Stimulated activated CD4-positive, alpha-beta T cell treated with anti-CD3 and anti-CD28 coated beads, Interleukin-15, amount 100 ng/mL, for 1 hour (primary cell): ENCODE measurements at places on chromosomes 11 and 22.

DNA sequence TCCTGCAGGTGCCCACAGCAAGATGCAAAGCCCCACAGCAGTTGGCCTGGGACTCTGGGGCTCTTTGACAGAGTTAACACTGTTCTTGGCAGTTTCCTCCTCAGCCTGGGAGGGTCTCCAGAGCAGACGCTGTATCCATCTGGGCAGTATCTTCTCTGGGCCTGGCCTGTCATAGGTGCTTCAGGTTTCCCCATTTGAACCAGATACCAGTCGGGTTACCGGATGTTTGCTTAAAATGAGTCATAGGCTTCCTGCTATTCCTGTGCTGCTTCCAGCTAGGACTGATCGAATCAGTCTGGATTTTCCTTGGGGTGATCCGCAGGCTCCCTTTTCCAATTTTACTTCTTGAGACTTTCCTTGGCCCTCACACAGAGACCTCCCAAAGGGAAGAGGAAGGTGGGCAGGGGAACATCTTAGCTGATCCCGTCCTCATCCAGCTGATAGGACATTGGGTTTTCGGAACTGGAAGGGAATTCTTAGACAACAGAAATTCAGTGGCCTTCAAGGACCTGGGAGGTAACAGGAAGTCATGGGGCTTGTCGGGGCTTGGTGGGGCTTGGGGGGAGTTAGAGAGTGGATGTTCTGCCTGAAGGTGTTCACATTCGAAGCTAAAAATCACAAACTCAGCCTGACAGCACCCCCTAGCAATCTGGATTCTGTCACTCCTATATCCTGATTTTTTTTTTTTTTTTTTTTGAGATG is 2.4 kb upstream of the RANGAP1 start:
- DNase-seq, result no peak

- no peak for DNase-seq
These were observed 35.1 kb downstream of the FLI1 start for GRCh38 chr11:128728767-128729587.

DNA sequence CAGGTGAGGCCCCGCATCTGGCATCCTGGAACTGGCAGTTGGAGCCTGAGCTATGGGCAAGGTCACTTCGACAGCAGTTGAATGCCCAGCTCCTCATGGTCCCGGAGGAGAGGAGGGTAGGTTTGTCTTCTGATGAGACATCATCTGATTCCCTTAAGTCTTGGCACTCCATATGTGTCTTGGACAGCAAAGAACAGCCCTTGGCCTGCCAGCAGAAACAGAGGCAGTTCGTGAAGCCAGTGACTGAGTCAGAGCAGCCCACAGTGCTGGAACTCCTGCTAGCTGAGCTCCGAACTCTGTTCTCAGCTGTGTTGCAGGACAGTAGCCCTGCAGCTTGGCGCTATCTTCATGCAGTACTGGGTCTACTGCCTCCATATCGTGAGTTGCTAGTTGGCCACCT is 1.0 kb downstream of the DNHD1 start:
- DNase-seq, result no peak

GRCh38 chr11:39910087-39910486 is 1549.4 kb downstream of the LRRC4C start:
- DNase-seq, result no peak

DNA sequence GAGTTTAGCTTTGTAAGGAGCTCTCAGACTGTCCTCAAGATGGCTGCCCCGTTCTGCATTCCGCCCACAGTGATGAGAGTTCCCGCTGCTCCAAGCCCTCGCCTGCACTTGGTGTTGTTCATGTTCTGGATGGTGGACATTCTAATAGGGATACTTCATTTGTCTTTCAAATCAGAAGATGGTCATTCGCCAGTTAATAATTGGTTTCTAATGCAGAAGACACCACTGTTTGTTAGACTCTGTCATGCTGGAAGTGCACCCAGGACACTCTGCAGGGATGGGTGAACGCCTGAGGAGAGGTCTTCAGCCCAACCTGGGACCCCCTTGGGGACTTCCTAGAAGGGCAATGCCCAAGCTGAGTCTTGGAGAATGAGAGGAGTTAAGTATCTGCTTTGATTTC is 836.4 kb downstream of the TBC1D22A start:
- DNase-seq, result no peak

GRCh38 chr11:134944986-134945385 is 532.9 kb upstream of the B3GAT1 start:
- DNase-seq, result no peak

- no peak for DNase-seq
These were observed 57.3 kb downstream of the PIK3C2A start for GRCh38 chr11:17150521-17150920.

DNA sequence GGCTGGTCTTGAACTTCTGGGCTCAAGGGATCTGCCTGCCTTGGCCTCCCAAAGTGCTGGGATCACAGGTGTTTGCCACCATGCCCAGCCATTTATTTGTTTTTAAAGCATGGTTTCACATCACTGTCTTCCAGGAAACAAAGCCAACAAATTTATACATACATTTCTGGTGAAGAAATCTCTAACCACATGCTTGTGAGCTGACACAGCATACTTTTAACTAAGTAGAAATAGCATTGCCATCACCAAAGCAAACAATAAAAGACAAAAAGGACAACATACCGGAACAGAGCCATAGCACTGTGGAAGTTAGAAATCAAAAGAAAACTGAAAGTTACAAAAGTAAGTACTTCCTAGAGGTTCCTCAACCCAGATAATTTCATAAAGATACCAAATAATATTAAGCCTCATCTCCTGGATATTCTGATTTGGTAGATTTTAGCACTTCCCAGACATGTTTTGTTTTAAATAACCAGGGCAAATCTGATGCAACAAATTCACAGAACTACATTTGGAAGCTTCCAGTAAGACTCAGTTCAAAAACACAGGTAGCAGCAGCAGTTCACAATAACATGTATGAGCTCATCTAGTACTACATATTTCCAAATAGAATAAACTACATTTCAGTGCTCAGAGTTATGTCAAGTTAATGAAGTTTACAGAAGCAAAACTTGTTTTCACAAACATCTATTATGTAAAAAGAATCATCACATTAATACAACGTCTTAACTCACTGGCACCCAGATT is 70.6 kb downstream of the RRAS2 start:
- DNase-seq, result no peak

DNA sequence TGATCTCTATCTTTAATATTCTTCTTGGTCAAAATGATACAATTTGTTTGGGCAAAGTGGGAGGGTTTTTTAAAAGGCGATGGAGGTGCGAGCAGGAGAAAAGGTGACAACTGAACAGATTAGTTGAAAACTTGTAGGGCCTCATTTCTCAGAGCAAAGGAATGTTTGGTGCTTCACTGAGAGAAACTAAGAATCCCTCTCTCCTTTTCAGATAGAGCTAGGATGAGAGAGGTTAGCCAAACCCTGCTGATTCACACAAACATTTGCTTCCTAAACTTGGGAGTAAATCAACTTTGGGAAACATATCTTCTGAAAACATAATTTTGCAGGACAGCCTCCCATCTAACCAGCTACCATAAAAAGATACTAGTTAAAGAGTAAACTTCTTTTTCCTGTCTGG is 57.0 kb downstream of the PHF21A start:
- no peak for DNase-seq

- no peak for DNase-seq
These were observed 70.0 kb downstream of the CWF19L2 start for GRCh38 chr11:107387666-107388065.

- peak; percentile 65 for DNase-seq
These were observed 14.7 kb downstream of the GGA1 start for GRCh38 chr22:37623075-37624016.

- DNase-seq, result no peak
These were observed 181.0 kb downstream of the INSC start for GRCh38 chr11:15295695-15296094.

GRCh38 chr22:50252082-50253045 is 1.3 kb upstream of the HDAC10 start:
- DNase-seq, result peak; percentile 50

DNA sequence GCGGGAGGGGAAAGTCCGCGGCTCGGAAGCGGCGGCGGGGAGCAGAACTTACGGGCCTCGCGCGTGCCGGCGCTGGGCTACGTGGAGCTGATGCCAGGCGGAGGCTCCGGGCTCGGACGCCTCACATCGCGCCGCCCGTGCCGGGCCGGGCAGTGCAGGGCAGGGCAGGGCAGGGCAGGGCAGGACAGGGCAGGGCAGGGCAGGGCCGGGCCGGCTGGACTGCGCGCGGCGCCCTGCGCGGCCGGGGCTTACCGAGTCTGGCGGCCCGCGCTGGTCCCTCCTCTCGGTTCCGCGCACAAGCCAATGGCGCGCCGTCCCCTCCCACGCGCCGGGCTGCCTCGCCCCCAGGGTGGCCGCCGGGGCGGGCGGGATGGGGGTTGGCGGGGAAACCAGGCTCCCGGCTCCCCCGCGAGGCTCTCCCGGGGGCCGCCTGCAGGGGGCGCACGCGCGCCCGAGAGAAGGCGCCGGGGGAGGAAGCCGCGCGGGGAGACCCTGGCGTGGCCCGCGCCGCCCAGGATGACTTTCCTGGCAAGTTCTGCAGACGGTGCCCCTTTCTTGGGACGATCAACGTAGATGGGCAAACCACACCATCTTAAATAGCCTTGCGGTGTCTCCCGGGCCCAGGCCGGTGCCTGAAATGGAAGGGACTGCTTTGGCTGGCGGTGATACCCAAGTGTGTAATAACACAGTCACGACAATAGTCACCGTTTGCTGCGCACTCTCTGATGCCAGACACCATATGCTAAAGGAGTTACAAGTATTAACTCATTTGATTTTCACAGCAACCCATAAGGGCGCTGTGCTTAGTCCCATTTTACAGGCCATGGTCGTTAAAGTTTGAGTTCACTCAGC is at the start of gene TP53I11:
TP53I11 (minus strand) TSS at position 259 of the 852 bp plus-strand sequence. CDS start 12,548 bp downstream, outside the sequence.
- peak; percentile 62 for DNase-seq

GRCh38 chr11:28250192-28250591 is 142.0 kb downstream of the METTL15 start:
- DNase-seq, result no peak

GRCh38 chr11:70341881-70342429 is 56.4 kb upstream of the CTTN start:
- no peak for DNase-seq

- DNase-seq, result no peak
These were observed 34.9 kb downstream of the DENND5A start for GRCh38 chr11:9230296-9230695.

GRCh38 chr22:37677493-37677974 is 2.1 kb downstream of the LGALS1 start:
- no peak for DNase-seq

DNA sequence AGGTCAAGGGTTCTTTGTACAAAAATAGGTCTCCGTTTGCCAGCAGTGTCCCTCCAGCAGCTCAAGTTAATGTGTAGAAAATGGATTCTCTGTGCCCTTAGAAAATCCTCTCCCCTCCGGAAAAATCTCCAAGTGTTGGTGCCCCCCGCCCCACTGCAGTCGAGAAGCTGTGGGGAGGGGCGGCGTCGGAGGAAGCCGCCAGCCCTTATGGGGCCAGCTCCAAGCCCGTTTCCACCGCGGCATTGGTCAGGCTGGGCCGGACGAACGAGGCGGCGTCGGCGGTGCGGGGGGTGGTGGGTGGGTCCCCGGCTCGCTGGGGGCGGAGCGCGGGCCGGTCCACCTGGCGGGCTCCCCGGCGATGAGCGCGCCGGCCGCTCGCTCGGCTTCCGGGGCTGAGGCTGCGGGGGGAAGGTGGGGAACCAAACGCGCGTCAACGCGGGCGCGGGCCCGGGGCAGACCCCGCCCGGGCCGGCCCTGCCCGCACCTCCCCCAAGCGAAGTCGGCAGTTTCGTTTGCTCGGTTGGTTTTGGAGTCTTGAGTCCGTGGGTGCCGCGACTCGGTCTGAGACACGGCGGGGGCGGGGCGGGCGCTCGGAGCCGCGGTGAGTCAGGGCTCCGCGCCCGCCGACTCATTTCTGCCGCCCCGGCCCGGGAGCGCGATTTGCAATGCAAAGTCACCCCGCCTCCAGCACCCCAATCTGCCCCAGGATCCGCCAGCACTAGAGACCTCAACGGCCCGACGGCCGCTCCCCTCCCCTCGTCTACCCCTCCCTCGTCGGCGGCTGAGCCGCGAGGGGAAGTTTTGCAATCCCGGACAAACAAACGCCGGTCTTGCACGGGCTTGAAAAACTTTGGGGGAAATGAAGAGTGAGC is 1.4 kb downstream of the ASCL2 start:
- peak; percentile 34 for DNase-seq

GRCh38 chr11:106961048-106961447 is 57.2 kb downstream of the GUCY1A2 start:
- no peak for DNase-seq

DNA sequence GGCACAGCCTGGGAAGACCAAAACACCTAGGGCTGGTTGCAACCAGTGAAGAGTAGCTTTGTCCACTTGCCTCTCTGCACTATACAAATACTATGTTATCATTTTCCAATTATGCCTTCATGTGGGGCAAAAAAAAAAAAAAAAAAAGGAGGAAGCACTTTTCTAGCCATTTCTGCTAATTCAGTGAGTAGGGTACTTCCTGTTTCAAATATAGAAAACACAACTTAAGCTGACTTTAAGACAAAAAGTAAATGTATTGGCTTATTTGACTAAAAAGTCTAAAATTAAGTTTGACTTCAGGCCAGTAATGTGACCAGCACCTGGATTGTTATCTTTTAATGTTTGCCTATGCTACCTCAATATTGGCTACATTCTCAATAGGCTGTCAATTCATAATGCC is 15.3 kb downstream of the CCDC73 start:
- no peak for DNase-seq

DNA sequence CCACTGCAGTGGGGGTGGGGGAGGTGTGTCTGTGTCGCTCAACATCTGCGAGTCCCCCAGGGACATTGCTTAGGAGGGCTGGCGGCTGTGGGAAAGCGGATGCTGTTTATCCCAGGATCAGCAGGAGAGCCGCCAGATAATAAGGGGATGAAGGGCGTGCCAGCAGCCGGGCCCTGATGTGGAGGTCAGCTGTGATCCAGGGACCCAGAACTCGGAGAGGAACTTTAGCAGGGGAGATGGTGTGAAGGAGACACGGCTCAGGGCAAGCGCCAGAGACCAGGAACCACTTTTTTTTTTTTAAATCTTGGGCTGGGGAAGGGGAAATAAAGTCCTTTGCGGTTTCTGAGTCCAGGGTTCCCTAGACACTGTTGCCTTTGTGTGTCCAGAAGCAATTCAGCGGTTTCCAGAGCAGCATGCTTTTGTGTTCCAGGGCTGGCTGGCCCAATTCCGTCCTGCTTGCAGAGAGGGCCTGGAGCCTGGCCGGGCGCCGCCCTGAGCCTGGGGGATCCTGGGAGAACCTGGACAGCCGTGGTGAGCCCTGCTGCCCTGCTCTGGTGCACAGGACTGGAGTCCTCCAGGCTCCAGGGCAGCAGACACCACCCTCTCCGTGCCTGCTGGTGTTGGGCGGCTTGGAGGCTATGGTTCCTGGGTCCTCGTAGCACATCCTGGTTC is at the start of gene GRAMD4:
GRAMD4 (plus strand) TSS at position 557 of the 672 bp plus-strand sequence. CDS start 6,414 bp downstream, outside the sequence.
- DNase-seq, result no peak

- no peak for DNase-seq
These were observed 506 bp downstream of the MCM5 start for GRCh38 chr22:35400501-35400790.
